Amniotic stem cell (primary cell): ENCODE measurements at places on chromosomes 3 and 15.

GRCh38 chr15:89448825-89449224, 47.6 kb downstream of the RHCG start:
- no peak for DNase-seq

- DNase-seq = no peak
Measured at GRCh38 chr15:36599620-36600433, 20.4 kb downstream of the CDIN1 start.

GRCh38 chr15:67840749-67841512, 1.1 kb upstream of the RNU6-1 start:
- DNase-seq = no peak

GRCh38 chr3:31462050-31462569, 70.6 kb upstream of the STT3B start:
- no peak for DNase-seq

GRCh38 chr3:163159306-163159705, 1662.7 kb downstream of the OTOL1 start:
- DNase-seq = no peak

- peak; percentile 18 for DNase-seq
Measured at GRCh38 chr3:37855363-37855970, 6.2 kb upstream of the CTDSPL start.

GRCh38 chr3:144096016-144096415, 124.4 kb downstream of the DIPK2A start:
- DNase-seq = no peak

DNA sequence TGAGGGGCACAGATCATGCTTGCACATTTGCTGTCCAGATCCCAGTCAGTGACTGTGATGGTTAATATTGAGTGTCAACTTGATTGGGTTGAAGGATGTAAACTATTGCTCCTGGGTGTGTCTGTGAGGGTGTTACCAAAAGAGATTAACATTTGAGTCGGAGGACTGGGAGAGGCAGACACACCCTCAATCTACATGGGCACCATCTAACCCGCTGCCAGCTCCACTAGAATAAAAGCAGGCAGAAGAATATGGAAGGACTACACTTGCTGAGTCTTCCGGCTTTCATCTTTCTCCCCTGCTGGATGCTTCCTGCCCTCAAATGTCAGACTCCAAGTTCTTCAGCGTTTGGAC, 5.1 kb downstream of the GP9 start:
- no peak for DNase-seq

GRCh38 chr3:118801899-118802298, 232.7 kb downstream of the IGSF11 start:
- DNase-seq = no peak

GRCh38 chr3:42246091-42246490, 19.9 kb downstream of the CCK start:
- no peak for DNase-seq

DNA sequence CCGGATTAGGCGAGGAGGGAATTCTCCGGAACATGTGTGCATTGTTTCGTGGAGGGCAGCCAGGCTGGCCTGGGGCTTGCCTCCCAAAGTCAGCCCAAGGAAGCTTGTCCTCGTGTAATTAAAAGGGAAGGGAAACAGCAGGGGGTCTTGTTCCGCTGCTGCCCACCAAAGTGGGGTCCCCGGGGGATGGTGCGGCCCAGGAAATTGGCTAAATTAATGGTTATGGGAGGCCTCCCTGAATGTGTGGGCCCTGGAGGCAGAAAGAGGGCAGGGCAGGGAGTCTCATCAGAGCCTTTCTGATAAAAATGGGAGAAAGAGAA, 118.1 kb downstream of the OPA1 start:
- no peak for DNase-seq

GRCh38 chr15:78429477-78429876, 8.5 kb upstream of the IREB2 start:
- no peak for DNase-seq

DNA sequence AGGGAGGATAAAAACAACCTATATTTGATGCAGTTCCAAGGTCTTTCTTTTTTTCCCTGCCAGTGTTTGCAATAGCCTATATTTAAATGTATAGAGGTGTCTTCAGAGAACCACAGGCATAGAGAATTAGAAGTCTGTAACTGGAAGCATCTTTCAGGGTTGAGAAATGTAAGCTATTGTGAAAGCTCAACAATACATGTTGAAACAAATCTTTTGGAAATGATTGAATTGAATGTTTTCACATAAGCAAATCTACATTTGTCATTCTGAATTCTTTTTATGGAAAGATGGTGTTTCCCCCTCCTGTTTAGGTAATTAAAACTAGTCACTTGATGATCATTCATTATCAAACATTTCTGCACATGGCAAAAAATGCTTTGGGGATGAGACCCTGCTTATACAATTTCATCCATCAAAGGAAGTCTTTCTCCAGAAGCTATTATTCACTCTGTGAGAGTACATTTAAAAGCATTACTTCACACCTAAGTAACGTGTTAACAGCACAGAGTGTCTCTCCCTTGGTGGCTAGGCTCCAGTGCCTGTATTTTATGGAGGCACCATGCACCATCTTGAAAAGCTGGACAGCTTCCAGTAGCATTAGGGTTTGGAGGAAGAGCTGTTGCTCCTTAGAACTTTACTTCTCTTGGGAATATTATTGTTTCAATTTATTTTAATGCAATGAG, 406.2 kb downstream of the LSAMP start:
- no peak for DNase-seq

DNA sequence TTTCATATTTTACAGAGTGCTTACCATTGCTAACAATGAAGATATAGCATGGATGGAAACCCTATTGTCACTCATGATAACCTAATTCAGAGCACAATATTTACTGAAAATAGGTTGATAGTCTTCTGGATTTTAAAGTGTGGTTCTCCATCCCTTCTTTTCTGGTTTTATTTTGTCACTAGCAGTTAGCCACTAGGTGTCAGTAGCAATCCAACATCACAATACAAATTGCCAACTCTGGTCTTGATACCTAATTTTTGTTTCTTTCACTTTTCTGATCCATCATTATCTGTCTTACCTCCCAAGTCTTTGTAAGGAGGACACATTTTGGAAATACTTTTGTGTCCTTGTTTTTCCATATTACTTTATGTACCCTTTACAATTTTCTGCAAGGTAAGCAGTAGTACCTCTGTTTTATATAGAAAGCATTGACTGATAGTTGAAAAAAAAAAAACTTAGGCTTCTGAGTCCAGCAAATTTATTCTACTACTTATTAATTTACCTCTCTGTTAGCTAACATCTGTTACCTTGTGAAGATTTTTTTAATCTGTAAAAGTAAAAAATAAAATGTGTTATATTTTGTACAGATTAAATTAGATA, 28.3 kb upstream of the CRYBG3 start:
- DNase-seq = peak; percentile 46

GRCh38 chr15:90844696-90845095, 23.7 kb upstream of the FURIN start:
- no peak for DNase-seq

GRCh38 chr3:107739227-107739626, 216.5 kb downstream of the BBX start:
- DNase-seq = no peak

DNA sequence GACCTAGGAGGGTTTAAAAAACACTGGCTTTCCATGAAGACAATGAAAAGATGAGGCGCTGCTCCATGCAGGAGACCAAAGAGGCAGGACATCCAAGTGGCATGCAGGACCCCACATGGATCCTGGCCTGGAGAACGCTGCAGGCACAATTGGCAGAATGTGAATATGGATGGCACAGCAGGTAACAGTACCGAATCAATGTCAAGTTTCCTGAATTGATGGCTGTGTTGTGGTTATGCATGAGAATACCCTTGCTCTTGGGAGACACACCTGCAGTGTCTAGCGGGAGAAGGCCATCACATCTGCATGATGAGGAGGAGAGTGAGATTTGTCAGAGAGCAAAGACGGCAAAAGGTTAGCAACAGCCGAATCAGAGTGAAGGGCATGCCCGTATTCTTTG, 74.3 kb upstream of the SEC13 start:
- DNase-seq = no peak

GRCh38 chr3:38711321-38711720, 61.8 kb upstream of the SCN5A start:
- no peak for DNase-seq

DNA sequence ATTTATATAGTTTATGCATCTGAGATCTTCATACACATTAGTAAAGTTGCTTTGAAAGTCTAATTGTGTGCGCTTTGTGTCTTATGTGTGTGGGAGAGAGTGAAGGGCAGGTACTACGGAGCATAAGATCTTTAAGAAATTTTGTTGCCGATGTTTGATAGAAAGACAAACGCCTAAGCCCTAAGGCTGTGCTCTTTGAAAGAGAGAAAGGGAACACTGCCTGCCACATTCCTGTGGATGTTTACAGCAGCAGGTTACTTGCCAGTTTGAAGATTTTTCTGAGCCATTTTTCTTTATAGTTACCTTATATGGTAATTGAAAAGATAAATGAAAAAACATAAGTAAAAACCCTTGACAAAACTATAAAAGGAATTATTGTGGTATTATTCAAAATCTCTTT, 17.0 kb downstream of the DTWD1 start:
- no peak for DNase-seq

- DNase-seq = peak; percentile 59
Measured at GRCh38 chr3:44883999-44884431, 9.6 kb downstream of the TGM4 start.

GRCh38 chr15:27696530-27696929, 402.6 kb downstream of the OCA2 start:
- DNase-seq = no peak

DNA sequence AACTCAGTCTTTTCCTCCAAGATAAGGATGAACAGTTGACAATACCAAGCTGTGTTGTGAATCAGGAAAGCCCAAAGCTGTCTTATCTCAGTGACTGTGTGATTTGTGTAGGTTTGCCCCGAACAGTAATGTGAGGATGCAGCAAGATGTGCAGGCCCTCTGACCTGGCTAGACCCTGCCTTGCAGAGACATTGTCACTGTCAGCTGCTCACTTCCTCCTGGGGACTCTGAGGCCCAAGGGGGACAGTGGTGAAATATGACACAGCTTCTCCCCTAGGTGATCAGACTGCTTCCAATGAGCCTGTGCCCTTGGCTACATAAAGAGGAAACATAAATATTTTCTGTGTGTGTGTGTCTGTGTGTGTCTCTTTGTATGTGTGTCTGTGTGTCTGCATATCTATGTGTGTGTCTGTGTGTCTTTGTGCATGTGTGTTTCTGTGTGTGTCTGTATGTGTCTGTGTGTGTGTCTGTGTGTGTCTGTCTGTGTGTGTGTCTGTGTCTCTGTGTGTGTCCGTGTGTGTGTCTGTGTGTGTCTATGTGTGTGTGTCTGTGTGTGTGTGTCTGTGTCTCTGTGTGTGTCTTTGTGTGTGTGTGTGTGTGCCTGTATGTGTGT, 21.7 kb downstream of the LRRK1 start:
- DNase-seq = no peak

- DNase-seq = no peak
Measured at GRCh38 chr3:156705761-156706616, 31.6 kb downstream of the TIPARP start.

DNA sequence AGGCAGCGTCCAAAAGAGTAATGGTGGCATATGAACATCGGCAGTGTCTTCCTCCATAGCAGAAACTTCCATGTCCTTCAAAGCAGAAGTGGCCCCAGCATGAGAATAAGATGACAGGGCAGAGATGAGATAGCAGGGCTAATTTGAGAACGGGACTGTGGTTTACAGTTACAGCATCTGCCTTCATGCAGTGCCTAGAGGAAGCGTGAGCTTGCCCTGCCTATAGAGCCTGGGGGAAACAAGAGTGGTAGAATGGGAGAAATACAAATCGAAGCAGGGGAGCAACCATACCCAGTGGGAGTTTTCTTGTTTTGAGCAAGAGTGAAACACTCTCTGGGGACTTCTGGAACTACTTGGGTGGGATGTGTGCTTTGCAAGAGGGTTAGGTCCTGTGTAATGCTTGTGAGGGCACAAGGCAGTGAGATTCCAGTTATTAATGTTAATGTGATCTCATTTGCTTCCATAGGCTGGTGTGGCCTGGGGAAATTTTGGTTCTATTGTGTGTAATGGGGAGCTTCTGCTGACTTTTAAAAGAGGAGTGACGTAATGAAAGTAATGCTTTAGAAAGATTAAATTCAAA, 616.9 kb downstream of the ZIC1 start:
- DNase-seq = no peak

- no peak for DNase-seq
Measured at GRCh38 chr3:61132062-61132461, 119.2 kb downstream of the FHIT start.

DNA sequence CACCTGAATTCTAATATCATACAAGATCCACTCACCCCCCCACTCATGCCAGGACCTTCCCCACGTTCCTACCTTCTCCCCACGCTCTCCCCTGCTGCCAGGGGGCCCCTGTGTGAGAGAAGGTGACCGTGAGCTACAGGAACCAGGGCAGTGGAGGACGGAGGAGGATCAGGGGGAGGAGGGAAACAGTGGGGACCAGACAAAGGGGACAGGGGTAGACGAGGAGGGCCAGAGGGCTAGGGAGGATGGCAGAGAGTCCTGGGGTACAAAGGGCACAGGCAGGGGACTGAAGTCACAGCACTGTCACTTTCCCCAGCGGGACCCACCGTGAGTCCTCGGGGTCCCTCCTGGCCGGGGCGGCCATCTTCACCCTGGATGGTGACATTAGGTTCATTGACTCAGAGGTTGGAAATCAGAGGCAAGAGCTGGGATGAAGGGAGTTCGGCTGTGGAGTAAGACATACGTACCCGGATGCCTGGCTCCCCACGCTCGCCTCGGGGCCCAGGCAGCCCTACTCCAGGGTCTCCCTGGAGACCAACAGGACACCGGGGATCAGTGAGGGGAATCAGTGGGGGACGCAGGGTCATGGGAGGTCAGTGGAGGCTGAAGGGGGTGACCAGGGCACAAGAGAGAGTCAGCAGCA, 6.3 kb upstream of the UCN2 start:
- no peak for DNase-seq

- no peak for DNase-seq
Measured at GRCh38 chr3:67898916-67899315, 244.5 kb upstream of the SUCLG2 start.

DNA sequence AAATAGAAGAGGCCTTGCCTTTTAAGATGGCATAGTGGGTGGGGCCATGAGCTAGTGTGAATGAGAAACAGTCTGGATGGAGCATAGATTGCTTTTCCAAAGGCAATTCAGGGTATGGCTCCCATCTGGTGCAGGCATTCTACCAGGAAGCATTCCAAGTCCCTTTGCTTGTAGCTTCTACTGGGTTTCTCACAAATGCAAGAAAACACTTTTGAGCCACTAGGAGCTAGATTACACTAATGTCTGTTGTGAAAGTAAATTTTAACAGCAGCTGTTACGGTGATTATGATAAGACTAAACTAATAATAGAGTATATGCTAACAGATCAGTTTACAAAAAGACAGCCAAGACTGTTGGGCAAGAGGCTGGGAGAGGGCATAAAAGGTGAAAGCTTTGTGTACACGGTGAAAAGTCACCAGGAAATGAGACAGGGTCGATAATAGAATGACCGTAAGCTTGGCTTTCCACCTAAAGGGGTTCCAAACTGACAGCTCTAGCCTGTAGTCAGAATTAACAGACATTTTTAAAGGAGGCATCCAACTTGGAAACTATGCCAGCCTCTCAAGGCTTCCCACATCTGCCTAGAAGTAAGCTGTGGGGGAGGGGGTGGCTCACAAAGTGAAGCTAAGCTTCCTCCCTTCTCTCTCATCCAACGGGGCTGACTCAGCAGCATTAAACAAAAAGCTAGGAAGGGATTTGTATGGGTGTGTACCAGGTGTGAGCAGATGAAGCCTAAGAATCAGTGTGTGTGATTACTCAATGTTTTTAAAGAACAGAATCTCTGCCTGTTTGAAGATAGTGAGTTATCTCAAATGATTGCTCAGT, 61.1 kb upstream of the GPD1L start:
- peak; percentile 12 for DNase-seq

GRCh38 chr3:94162700-94163099, 99.8 kb downstream of the NSUN3 start:
- DNase-seq = no peak

GRCh38 chr15:38620851-38621594, 56.4 kb upstream of the RASGRP1 start:
- no peak for DNase-seq
